ENCODE measurements at places on chromosomes 6 and 20.
A peak's percentile ranks its signal among the peaks of the same experiment; 100 is the strongest.

DNA sequence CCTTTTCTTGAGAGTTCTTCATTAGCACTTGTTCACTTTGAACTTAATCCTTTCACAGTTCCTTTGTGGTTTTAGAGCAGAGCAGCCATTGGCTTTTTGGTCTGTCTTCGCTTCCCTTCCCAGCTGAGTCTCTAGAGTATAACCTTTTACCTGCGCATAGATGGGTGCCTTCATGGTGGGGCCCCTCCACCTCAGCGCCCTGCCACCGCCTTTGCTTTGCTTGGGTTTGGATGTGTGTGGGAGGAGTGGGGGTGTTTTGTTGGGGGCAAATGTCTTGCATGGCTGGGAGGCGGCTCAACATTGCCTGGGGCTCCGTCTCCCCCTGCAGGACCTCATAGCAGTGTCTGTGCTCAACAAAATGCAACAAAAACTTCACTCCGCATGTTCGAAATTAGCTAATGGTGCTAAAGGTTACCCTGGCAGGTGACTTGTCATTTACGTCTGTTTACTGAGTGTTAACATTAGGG lies 11.9 kb downstream of the PYGB start:
- peak; percentile 67 for DNase-seq

DNA sequence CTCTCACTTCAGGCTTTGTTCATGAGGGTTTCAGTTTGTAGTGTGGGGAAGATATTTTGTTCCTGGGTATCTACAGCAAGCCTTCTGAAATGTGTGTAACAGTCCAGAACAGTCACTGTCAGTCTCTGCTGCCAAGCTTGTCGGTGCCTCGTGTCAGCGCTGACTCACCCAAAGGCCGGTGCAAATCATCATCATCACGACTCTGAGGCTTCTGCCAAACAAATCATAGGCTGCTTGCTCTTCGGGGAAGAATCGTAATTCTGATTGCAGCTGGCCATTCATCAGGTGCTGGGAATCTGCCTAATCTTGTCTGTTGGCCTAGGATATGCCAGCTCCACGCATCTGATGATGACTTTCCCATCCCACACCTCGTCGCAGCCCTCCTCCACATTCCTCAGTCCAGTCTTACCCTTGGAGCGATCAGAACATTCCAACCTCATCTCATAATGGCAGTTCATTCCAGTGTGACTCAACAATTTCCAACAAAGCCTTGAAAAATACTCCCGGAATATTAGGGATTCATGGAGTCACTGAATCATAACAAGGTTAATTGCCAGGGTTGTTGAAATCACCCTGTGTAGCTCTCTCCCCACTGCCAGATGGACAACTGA lies 40.9 kb downstream of the ALDH8A1 start:
- no peak for DNase-seq

GRCh38 chr6:90621581-90621980 lies 34.7 kb upstream of the MAP3K7 start:
- no peak for DNase-seq

- no peak for DNase-seq
These were observed 761 bp downstream of the KLHL32 start for GRCh38 chr6:96925290-96925687.

- DNase-seq: no peak
These were observed 97.6 kb upstream of the DEFB112 start for GRCh38 chr6:50147371-50147770.

GRCh38 chr6:33634161-33634727 lies 13.1 kb downstream of the ITPR3 start:
- DNase-seq: no peak

DNA sequence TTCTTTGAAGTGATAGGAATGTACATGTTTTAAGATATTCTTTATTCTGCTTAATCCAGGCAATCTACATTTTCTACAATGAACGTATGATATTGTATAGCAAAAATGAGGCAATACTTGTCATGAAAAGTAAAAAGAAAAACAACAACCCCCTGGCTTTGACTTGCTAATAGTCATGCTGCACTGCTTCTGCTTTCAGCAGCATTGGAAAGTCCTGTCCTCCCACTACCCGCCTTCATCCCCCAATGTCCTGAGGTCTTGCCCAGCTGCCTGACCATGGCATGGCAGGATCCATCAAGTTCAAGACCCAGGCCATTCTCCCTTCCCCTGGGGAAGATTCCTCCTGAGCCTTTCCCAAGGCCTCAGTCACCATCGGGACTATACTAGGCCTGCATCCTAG lies 156.5 kb downstream of the SH3BGRL2 start:
- DNase-seq: no peak

DNA sequence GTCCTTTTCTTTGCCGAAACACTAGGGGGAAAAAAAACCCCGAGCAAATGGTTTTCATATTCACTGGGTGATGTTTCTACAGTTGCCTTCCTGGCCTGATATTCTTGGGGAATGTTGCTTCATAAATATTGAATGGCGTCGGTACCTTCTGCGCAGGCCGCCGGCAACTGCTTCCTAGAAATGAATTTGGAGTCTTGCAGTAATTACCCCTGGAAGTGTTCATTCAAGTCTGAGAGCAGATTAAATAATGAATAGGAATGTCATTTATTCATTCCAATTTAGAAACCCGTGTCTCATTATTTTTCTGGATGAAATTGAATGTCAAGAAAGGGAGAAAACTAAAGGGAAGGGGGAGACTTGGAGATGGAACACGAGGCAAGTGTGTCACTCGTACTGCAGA lies 179.4 kb upstream of the KCNG1 start:
- DNase-seq: no peak

- DNase-seq: no peak
These were observed 38.4 kb downstream of the PPP1R3G start for GRCh38 chr6:5123296-5124143.

Measured in Jurkat, Clone E6-1 (cell line).